ENCODE measurements at places on chromosomes 2 and 18.

GRCh38 chr18:8721094-8721669, 15.8 kb downstream of the MTCL1 start:
- no peak for DNase-seq

- no peak for DNase-seq
Measured at GRCh38 chr2:181334158-181334826, 122.9 kb upstream of the ITGA4 start.

- no peak for DNase-seq
Measured at GRCh38 chr2:168237741-168238140, 9.7 kb downstream of the STK39 start.

DNA sequence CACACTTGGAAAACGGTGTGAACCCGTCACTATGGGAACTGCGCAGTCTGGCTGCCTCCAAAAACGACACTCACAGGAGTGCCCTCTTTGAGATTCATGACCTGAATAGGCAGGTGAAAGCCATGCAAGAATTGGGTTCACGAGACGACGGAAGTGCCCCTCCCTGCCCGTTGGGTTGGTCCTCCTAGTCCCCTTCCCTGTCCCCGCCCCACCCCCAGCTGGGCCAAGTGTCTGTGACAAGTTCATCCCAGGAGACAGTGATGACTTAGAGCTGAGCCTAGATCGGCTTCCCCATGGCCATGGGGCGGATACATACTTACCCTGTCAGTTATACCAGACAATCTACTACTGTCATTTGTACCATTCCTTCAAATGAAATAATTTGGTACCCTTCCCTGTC, 1137.7 kb upstream of the CHAC2 start:
- DNase-seq: no peak

DNA sequence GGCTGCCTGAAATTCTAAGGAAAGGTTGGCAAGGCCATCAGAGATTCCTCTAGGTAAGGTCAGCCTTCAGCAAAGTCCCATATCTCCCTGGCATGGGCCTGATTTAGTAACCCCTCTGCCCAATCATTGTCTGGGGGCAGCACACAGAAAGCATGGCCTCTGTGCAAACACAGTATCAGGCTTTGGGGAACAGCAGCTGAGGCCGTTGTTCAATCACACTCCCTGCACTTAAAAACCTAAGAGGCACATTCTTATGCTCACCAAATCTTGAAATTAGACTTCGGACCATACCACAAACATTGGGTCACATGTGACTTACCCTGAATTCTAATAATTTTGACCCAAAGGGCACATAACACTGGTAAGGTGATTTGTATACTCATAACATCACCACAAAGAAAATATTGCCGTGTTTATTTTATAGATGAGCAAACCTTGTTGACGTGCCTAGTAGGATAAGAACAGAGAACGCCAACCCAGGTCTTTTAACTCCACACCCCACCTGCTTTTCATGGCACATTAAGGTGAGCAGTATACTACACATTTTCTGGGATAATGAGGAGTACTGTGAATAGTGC, 212.7 kb downstream of the HNMT start:
- no peak for DNase-seq

DNA sequence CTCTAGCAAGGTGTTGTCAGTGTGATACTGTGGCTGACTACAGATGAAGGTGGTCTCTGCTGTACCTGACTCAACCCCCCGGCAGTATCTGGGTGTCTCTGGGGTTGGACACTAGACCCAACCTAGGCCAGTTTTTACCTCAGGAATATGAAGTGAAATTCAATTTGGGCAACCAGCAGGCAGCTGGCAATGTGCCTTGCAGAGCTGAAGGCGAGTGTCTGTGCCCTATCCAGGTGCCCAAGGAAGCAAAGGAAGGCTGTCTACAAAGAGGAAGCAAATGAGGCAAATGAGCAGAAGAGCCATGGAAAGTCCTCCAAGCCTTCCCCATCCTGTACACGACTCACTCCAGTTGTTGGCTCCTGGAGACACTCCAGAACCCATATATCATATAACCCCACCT, 264.6 kb upstream of the AGAP1 start:
- no peak for DNase-seq

- no peak for DNase-seq
Measured at GRCh38 chr18:36829362-36830157, 633 bp downstream of the KIAA1328 start.
